ENCODE measurements at places on chromosomes 6 and 20. TPM values are rescaled to one million over a fixed set of nuclear protein-coding genes. Genes with fewer than 3 reads are reported as not detected.
A peak's percentile ranks its signal among the peaks of the same experiment; 100 is the strongest.

- no peaks in the 10 kb centered on the region for H3K36me3 ChIP-seq
- H3K4me3 ChIP-seq: no peak overlapping the region
- no peak overlapping the region for H3K27ac ChIP-seq
- no peak for DNase-seq
- H3K27me3 ChIP-seq: no peaks in the 10 kb centered on the region
Measured at GRCh38 chr20:3973705-3974104, 41.7 kb downstream of the RNF24 start.

DNA sequence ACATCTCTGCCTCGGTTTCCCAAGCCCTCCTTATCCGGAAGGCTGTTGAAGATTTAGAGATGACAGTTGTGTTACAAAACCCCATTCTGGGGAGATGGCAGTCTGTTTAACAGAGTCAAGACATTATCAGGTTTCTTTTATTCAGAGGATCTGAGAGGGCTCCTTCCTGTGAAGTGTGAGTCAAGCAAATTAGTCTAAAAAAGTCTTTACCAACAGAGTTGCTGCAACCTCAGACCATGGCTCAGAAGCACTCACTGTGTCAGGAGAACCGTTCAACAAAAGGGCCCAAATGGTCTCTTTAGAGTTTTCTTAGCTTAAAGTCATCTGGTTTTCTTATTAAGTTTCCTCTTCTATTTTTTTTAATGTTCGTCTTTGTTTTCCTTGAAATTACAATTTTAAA, 717.8 kb downstream of the EPM2A start:
- no peak overlapping the region for H3K27ac ChIP-seq
- H3K27me3 ChIP-seq: no peaks in the 10 kb centered on the region
- H3K4me1 ChIP-seq: peaks cover 7% of the 10 kb centered on the region
- no peak overlapping the region for H3K4me3 ChIP-seq
- no peak for DNase-seq

SYS1 gene
- total RNA-seq: 22.8 TPM

TAP1 gene
- total RNA-seq: 12.3 TPM

TUBB1 gene
- total RNA-seq: not detected

GRCh38 chr6:128738112-128738511, 144.8 kb upstream of the LAMA2 start:
- no peaks in the 10 kb centered on the region for H3K27me3 ChIP-seq
- no peak overlapping the region for H3K27ac ChIP-seq
- no peaks in the 10 kb centered on the region for H3K4me1 ChIP-seq
- H3K4me3 ChIP-seq: no peak overlapping the region
- no peak for DNase-seq

DNA sequence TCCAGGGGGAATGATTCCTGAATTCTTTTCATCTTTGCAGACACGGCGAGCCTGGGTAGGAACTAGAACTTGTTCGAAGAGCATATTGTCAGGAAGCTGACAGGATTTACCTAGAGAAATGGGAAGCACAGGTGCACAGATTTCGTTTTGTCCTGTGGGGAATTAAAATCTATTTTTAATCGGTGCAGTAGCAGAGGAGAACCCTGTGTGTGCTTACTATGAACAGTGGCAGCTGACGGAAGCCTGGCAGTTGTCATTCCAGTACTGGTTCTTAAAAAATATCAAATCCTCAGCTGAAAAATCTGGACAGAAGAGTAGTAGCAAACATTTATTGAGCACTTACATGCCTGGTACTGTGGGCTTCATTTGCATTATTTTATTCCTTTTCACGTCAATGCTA, 609.0 kb downstream of the QKI start:
- no peaks in the 10 kb centered on the region for H3K36me3 ChIP-seq
- H3K4me3 ChIP-seq: no peak overlapping the region
- no peaks in the 10 kb centered on the region for H3K27me3 ChIP-seq

GRCh38 chr6:7238900-7239589, 74.0 kb downstream of the SSR1 start:
- no peak overlapping the region for H3K4me3 ChIP-seq
- H3K36me3 ChIP-seq: peaks cover 13% of the 10 kb centered on the region
- peak; percentile 91 for DNase-seq
- peaks cover 42% of the 10 kb centered on the region for H3K4me1 ChIP-seq

ZGPAT gene
- 28.3 TPM for total RNA-seq

LY86 gene
- not detected for total RNA-seq

GRM1 gene
- total RNA-seq: 0.11 TPM

GRCh38 chr6:14458669-14459266, 341.2 kb downstream of the CD83 start:
- peak; percentile 10 for DNase-seq
- no peak overlapping the region for H3K4me3 ChIP-seq
- no peaks in the 10 kb centered on the region for H3K36me3 ChIP-seq
- no peaks in the 10 kb centered on the region for H3K4me1 ChIP-seq
- no peak overlapping the region for H3K27ac ChIP-seq

DNA sequence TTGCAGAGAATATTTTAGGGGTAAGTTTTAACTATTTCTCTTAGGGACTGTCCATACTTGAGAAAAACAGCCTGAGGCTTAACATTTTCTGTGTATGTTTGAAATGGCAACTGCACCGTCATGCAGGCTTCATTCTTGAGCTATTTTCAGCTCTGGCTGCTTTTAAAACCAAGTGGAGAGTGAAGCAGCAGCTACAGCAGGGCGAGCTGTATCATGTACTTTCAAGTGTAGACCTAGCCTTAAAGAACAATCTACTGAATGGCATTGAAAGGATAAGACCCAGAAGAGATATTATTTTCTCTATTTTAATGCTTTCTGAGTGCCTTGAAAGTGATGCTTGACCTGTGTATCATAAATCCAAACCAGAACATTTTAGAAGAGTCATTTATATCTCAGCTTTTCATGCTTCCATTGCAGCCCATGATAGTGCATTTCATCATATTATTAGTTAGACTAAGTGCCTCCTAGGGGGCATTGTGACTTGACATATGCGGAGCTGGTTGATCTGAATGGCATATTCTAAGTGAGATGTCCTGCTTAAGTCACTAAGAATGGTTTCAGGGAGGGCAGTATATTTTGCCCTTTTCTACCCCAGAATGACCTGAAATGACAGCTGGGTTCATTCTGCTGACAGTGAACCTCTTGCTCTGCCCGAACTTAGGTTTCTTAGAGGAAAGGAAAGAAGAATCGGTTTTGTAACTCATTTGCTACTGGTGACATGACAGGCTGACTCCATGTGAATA, 85.3 kb downstream of the NKAIN2 start:
- H3K36me3 ChIP-seq: no peaks in the 10 kb centered on the region
- no peak overlapping the region for H3K27ac ChIP-seq
- H3K4me3 ChIP-seq: no peak overlapping the region
- H3K4me1 ChIP-seq: no peaks in the 10 kb centered on the region
- H3K27me3 ChIP-seq: no peaks in the 10 kb centered on the region
- DNase-seq: no peak

TMEM30A gene
- total RNA-seq: 63.9 TPM

NKAIN4 gene
- total RNA-seq: not detected

CALHM4 gene
- total RNA-seq: not detected

DNA sequence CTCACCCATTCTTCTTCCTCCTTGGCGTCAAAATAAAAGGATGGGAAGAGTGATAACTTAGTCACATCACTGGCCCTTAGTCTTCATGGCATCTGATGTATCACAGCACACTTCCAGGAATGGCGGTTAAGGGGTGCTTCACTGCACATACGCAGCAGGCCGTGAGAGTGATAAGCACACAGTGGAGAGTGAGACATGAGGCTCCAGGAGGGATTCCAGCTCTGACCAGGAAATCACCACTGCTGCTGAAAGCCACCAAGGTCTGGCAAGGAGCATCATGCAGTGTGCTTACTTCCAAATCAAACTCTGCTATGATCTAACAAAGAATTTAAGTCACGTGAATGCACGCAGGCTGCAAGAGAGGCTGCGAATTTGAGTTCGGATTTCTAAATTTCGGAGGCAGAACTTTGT, 62.4 kb downstream of the ARID1B start:
- no peaks in the 10 kb centered on the region for H3K36me3 ChIP-seq
- H3K27ac ChIP-seq: no peak overlapping the region
- DNase-seq: no peak
- no peak overlapping the region for H3K4me3 ChIP-seq
- no peaks in the 10 kb centered on the region for H3K27me3 ChIP-seq

GRCh38 chr6:53956068-53956711, 155.1 kb upstream of the MLIP start:
- H3K4me3 ChIP-seq: no peak overlapping the region
- no peaks in the 10 kb centered on the region for H3K4me1 ChIP-seq
- H3K27ac ChIP-seq: no peak overlapping the region
- H3K27me3 ChIP-seq: peaks cover 5% of the 10 kb centered on the region
- peak; percentile 83 for DNase-seq

DNA sequence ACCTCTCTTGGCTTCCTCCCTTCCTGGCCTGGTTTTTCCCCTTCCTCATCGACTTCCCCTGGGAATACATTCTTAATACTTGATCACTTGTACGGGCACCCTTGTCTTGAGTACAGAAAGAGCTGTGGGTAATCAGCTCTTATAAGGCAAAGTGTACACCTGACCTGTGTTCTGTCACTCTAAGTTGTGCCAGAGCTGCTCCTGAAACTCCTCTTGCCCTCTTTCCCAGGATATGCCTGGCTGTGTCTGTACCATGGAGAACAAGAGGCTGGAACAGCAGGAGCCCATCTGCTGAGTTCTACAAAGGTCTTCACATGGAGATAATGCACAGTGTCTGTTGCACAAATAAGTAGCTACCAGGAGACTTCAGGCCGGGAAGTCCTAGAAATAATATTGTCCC, 110.1 kb downstream of the FOXA2 start:
- H3K4me1 ChIP-seq: no peaks in the 10 kb centered on the region
- no peak overlapping the region for H3K4me3 ChIP-seq
- no peaks in the 10 kb centered on the region for H3K27me3 ChIP-seq
- no peaks in the 10 kb centered on the region for H3K36me3 ChIP-seq

- H3K36me3 ChIP-seq: no peaks in the 10 kb centered on the region
- no peak overlapping the region for H3K4me3 ChIP-seq
- no peak for DNase-seq
- H3K27me3 ChIP-seq: peaks cover 9% of the 10 kb centered on the region
- no peaks in the 10 kb centered on the region for H3K4me1 ChIP-seq
Measured at GRCh38 chr6:137001299-137001976, 43.3 kb downstream of the IL20RA start.

CAPN11 gene
- total RNA-seq: not detected

- H3K27ac ChIP-seq: no peak overlapping the region
- DNase-seq: no peak
- no peaks in the 10 kb centered on the region for H3K36me3 ChIP-seq
- no peak overlapping the region for H3K4me3 ChIP-seq
Measured at GRCh38 chr6:129670634-129671033, 39.3 kb downstream of the ARHGAP18 start.

DNA sequence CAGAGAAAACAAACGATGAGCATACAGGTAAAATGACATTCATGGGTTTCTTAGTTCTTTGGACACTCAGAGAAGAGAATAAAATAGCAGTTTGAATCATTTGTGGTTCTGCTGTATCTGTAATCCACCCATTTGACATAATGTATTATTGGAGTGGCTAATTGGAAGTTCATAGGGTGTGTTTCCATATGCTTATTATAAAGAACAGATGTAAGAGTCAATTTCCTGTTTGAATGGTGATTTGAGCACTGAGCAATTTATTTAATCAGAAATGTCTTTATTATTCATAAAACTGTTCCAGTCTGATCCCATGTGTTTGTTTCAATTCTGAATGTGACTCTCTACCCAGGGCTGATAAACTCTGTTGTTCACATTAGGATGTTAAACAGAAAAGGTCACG, 939.1 kb downstream of the KIF16B start:
- DNase-seq: no peak
- no peak overlapping the region for H3K27ac ChIP-seq
- no peaks in the 10 kb centered on the region for H3K4me1 ChIP-seq

DNA sequence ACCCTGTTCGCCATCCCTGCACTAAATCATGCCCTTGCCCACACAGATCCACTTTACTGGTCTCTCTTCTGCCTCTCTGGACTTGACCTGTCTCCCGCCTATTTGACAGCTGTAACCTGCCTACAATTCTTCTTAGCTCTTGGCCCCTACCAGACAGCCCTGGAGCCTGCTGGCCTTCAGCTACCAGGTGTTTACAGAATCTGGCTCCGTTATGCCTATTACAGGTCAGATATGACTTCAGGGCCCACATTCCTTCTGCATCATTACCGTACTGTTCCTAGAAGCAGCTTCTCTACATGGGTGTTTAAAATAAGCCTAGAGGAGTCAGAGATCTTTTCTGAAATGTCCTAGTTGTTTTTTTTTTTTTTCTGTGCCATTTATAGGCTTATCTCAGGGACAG, 45.4 kb upstream of the CCN6 start:
- H3K4me3 ChIP-seq: no peak overlapping the region
- no peaks in the 10 kb centered on the region for H3K4me1 ChIP-seq
- no peaks in the 10 kb centered on the region for H3K27me3 ChIP-seq
- H3K36me3 ChIP-seq: no peaks in the 10 kb centered on the region
- no peak overlapping the region for H3K27ac ChIP-seq
- DNase-seq: no peak

PRICKLE4 gene
- total RNA-seq: 1.9 TPM

DNA sequence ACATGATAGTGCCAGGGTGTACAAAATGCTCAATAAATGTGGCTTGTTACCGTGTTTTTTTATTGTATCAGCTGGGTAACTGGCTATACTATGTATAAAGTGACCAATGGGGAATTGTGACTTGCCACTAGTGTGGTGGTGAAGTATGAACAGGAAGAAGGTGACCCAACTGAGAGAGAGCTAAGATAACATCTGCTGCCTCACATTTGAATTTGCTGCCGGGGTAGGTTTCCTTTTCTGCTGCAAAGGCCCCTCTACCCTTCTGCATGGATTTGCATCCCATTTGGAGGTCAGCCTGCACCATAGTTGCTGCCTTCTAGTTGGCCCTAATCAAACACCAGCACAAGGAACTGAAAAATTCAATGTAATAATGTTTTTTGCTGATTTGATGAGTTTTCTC, 24.1 kb downstream of the IL17A start:
- no peaks in the 10 kb centered on the region for H3K4me1 ChIP-seq
- DNase-seq: no peak
- no peak overlapping the region for H3K4me3 ChIP-seq
- no peaks in the 10 kb centered on the region for H3K36me3 ChIP-seq

- no peak for DNase-seq
- no peaks in the 10 kb centered on the region for H3K4me1 ChIP-seq
- no peaks in the 10 kb centered on the region for H3K36me3 ChIP-seq
Measured at GRCh38 chr6:92763680-92764079, 655.7 kb downstream of the EPHA7 start.

DNA sequence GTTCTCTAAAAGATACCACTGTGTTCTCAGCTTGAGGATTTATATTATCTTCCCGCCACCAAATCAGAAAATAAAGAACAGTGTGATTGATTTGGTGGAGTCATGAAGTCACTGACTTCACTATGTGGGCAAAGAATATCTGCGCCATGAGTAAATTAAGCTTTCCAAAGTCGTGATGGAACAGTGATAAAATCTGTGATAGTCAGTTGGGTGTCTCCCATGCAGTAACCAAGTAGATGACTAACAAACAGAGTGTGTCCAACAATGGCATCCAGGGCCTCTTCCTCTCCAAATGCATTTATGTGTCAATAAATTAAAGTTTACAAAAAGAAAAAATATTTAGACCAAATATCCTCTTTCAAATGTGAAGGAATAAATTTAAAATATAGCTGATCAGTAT, 87.0 kb upstream of the DST start:
- H3K27me3 ChIP-seq: no peaks in the 10 kb centered on the region
- H3K4me1 ChIP-seq: peaks cover 3% of the 10 kb centered on the region
- no peak for DNase-seq
- H3K4me3 ChIP-seq: no peak overlapping the region
- H3K36me3 ChIP-seq: no peaks in the 10 kb centered on the region
